Smooth muscle cell of the umbilical artery (primary cell): ENCODE measurements at places on chromosomes 5 and 9. TPM values are rescaled to one million over a fixed set of nuclear protein-coding genes. Genes with fewer than 3 reads are reported as not detected.

PRR16 gene
- 1.2 and 1.8 TPM in 2 replicates for total RNA-seq

ACOT12 gene
- total RNA-seq, result 0.23 TPM in 1 of 2 replicates, not detected in the other

LCN15 gene
- not detected in 2 replicates for total RNA-seq

TAF11L10 gene
- not detected in 2 replicates for total RNA-seq

LHX3 gene
- not detected in 2 replicates for total RNA-seq

P4HA2 gene
- 756 and 933 TPM in 2 replicates for total RNA-seq
